ENCODE measurements at places on chromosomes 7 and 10.
A peak's percentile ranks its signal among the peaks of the same experiment; 100 is the strongest.

DNA sequence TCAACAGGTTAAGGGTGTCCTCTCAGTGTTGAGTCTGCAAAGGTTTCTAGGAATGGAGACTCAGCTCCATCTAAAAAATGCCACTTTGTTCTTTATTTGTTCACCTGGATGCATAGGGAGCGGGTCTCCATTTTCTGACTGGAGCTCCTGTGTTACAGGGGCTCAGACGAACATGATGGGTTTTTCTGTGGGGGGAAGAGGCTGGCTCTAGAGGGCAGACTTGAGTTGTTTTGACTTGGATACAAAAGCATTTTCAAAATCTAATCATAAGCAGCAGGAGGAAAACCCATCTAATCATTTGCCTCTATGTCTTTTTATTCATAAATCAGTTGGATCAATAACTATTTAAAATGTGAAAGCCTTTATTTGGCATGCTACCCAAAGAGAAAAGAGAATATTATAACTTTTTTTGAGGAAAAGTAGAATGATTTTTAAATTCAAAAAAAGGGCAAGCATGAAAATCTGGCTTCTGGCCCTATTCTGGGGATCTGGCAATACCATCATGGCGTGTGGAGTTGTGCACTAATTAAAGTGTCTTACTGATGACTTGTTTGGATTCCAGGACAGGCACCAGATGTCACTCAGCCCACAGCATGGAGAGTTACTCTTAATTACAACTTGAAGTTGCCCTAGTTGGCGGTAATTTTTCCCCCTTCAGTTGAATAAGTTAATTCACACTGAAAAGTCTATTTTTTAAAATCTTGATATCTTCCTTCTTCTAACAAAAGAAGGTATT lies 594.9 kb downstream of the REEP3 start:
- peak; percentile 59 for ATAC-seq

- no peak for ATAC-seq
Measured at GRCh38 chr10:44968500-44969400, 9.1 kb downstream of the RASSF4 start.

DNA sequence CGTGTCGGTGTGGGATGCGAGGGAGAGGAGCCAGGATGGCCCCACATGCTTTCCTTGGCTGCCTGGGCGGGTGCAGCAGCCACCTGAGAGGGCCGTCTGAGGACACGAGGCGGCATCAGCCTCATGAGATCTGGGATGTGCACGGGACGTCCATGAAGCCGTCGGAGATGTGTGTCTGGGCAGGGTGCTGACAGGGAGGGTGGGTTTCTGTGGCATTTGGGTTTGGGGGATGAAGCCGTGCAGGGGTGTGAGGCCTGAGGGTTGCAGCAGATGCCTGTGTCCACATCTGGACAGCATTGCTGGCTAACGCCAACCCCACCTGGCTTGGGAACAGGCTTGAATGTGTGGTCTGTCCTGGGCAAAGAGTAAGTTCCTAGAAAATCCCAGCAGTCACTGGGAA lies 179.5 kb downstream of the DNAJB6 start:
- ATAC-seq: no peak

DNA sequence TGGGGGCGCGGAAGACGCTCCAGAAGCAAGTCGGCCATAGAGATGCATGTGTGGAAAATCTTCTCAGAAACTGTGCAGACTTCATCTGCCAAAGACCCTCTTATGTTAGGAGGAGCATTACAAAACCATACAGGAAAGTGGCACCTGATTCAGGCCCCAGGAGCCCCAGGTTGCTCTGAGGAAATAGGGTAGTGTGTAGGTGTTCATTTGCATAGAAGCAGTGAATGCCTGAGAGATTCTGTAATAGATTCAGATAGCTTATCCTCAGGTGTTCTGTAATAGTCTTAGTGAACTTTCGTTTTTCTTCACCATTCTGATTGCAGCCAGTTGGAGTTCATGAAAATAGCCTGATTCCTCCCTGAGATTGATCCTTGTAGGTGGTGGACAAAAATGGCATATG lies 106.4 kb upstream of the GJD4 start:
- ATAC-seq: no peak

GRCh38 chr7:34655384-34655783 lies 2.6 kb upstream of the NPSR1 start:
- ATAC-seq: no peak

DNA sequence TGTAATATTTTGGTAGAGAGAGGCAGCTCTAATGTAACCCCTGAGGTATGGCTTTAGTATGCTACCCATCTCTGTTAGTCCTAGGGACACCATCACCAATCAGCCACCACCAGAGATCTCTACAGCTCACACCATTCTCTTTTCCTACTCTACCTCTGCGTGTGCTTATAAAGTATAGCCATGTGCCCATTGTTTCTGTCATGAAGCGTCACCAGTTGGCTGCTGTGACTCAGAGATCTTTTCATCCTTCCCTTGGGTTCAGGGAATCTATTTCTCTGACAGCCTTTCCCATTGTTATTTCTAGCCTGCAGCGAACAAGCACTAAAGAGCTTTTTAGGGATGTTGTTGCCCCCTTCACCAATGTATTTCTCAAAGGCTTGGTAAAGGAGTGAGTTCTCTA lies 103.3 kb downstream of the TPST1 start:
- ATAC-seq: no peak

- ATAC-seq: peak; percentile 77
Measured at GRCh38 chr10:88793712-88794299, 8.7 kb upstream of the LIPM start.

DNA sequence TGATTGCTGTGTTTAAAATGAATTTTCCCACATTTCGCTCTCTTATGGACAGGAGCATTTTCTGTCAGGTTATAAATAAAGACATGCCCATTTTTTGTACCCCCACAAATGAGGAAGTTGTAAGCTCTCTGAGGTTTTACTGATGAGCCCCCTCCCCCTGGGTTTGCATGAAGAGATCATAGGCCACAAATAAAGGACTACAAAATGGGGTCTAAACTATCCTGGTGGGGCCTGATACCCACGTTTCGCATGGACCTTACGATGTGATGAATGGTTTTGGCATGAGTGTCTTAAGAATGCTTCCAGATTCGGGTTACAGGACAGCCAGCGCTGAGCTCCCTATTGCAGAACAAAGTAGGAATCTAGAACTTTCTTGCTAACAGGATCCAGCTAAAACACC lies 5.8 kb downstream of the IKZF1 start:
- no peak for ATAC-seq

DNA sequence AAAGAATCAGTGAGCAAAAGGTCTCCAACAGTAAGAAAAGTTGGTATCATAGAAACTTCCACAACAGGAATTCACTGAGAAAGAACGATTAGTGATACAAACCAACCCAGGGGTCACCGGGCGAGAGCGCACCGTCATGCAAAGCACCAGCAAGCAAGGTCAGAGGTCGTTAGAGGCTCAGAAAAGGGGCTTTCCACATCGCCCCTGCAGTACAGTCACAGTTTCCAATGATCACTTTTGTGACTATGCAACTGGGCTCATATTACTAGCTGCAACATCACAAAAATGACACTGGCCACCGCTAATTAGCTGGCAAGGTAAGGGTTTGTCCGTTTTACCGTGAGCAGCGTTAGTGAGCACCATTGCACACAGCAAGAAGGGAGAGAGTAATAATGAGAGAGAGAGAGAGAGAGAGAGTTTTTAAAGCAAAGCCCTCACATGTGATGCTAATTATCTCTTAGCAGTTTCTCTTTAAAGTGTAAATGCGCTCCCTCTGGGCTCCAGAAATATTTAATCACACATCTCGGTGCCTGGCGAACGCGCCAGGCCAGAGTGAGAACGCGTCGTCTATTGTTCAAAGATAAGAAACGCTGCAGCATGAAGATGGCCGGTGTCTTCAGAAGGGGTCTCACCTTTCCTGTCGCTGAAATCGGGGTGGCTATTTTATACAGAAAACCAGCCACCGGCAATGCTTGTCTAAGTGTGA lies 237.5 kb downstream of the DNAJB6 start:
- ATAC-seq: no peak

DNA sequence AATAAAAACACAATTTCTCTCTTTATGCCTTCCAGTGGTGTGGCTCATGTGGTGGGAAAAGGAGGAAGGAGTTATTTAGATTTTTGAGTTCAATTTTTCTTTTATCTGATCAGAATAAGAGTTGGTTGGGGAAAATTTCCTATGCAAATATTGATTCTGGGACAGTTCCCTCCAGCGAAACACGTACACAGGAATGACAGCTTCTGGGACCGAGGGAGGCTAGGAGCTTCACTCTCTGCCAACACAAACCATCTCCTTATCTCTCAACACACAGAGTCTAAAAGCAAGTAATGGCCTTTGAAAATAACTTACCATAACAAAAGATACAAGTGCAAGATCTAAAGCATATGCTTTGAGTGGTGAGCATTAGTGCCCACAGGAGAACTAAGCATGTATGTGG lies 122.7 kb downstream of the RAPGEF5 start:
- ATAC-seq: no peak

GRCh38 chr10:58873161-58873560 lies 303.3 kb upstream of the PHYHIPL start:
- ATAC-seq: no peak

DNA sequence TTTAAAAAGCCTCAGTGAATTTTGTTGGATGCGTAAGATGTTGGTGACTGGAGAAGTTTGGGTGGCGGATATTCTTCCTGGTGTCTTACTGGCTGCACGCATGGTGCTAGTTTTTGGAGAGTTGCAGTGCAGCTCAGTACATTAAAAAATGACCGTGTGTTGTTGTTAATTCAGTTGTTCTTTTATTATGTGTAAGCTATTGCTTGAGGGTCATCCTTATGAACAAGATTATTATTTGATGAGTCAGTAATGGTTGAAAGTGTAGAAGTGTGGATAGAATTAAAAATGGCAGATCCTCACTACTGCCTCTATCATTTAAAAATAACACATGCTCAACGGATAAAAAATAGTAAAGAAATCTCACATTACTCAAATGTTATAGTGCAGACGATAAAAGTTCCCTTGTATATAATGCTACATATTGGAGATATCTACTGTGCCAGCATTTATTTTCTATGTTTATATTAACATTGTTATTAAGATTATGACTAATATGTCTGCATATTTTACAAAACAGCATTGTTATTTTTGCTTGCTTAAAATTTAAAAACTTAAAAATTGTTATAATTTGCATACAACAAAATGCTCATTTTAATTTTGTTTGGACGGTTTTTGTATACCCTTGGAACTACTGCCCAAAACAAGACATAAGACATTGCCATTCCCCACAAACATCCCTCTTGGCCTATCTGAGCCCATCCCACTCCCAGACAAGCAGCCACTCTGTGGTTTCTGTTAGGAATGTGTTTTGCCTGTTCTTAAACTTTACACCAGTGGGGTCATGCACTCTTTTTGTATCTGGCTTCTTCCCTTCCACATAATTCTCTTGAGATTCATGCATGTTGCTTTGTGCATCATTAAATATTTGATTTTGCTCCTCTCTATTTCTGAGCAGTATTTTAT lies 142.0 kb downstream of the DOCK1 start:
- ATAC-seq: peak; percentile 65

DNA sequence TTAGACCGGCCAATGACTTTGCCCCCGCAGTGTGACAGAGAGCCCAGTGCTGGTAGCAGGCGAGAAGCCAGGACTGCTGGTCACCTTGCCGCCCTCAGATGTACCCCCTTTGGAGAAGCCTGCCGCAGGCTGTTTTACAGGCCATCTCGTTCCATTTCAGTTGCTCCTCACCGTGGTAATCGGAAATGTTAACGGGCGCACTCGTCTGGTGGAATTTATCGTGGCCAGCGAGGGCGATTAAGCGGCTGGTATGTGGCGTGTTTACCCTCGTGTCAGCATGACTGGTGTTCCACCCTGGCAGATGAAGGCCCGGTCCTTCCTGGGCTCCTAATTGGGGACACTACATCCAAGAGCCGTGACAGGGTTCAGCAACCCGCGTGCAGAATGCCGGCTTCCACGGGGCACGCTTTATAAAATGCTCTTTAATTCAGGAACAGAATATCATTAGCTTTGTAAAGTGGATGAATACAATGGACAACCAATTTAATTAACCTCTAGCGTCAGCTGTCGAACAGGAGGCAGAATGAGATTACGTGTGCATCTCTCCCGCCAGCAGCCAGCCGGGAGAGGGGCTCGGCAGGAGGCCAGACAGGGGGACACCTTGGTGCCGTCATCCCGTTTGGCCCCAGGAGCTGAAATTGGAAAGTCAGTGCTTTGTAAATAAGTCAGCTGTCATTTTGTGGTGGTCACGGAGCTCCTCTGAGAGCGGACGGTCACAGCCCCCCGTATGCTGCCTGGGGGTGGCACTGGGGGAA lies 108.3 kb downstream of the NKX6-2 start:
- no peak for ATAC-seq

GRCh38 chr10:89580243-89580642 lies 44.8 kb upstream of the SLC16A12 start:
- ATAC-seq: no peak

DNA sequence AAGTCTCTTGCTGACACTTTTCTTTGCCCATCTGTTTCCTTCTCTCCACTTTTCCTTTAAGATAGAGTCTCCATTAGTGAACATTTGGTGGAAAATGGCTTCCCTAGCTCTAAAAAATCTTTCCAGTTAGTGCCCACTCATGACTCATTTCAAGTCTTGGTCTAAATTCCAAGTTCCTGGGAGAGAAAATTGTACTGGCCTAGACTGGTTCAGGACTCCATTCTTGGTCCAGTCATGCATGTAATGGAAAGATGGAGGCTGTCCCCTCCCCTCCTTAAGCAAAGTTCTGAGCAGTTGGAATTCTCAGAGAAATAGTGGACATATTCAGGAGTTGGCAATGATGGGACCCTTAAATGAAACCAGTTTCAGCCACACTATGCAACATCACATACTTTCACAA lies 3.8 kb upstream of the ALDH18A1 start:
- ATAC-seq: no peak

All from SK-N-SH treated with all-trans-retinoic acid at 6 μM for 48 hours (cell line).